ENCODE measurements at places on chromosomes 7 and 10.
A peak's percentile ranks its signal among the peaks of the same experiment; 100 is the strongest.

- peak; percentile 13 for ATAC-seq
Measured at GRCh38 chr7:142381727-142382390, 124.0 kb upstream of the PRSS58 start.

GRCh38 chr10:60209874-60210570 is 179.7 kb downstream of the ANK3 start:
- no peak for ATAC-seq

DNA sequence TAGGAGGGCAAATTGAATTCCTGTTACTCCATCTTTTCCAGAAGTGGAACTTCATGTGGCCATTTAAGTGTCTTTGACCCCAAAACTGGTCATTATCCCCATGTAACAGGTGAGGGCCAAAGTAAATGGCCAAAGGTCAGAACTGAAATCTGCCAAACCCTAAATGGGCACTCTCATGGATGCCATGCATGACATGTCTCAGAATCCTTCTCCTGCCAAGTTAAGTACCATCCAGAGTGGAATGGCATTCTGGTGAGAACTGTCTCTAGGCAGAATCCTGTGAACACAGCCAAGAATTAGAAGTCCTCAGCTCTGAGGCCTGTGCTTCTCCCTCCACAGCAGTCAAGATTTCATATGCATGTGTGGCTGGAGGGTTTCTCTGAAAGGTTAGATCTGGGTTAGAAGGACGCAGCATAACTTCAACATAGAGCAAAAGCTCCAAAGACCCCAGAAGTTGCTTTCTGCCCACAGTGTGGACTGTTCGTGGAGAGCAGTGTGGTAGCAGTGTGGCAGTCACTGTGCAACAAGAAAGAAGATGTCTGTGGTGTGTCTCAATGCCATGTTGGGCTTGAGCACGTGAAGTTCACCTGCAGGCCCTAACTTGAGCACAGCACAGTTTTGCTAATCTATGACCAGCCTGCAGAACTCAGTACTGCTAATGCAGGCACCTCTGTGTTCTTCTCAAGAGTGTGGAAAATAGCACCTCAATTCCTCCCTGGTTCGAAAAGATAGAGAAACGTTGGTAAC is 121.3 kb downstream of the ADCY1 start:
- no peak for ATAC-seq

DNA sequence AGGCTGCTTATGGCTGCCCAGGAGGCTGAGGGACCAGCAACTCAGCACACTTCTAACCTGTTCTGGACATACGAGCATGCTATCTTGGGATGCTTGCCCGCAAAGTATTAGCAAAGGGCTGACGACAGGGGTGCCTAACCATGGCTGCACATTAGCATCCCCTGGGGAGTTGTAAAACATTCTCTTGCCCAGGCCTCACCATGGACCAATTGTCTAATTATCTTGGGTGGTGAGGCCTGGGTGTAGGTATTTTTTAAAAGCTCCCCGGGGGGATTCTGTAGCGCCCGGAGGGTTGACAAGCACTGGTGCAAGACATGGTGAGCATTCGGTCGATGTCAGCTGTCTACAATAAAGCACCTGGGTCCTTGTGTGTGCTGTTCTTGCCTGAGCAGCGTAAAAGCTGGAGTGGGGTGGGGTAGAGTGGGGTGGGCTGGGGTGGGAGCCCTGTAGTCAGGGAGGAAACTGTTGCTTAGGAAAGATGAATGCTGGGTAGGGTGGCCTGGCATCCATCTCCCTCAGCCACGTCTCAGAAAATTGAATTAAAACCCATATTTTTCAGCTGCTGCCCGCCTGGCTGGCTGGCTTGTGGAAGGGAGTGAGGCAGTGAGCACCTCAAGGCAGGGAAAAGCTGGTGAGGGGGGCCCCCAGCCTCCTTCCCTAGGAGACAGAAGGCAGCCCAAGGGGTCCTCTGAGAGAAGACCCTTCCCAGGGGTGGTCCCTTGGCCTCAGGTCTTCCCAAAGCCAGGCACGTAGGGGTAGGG is 2.9 kb upstream of the ADCYAP1R1 start:
- no peak for ATAC-seq
